Fibroblast of pulmonary artery (primary cell): ENCODE measurements at places on chromosomes 7 and 10.
A peak's percentile ranks its signal among the peaks of the same experiment; 100 is the strongest.

DNA sequence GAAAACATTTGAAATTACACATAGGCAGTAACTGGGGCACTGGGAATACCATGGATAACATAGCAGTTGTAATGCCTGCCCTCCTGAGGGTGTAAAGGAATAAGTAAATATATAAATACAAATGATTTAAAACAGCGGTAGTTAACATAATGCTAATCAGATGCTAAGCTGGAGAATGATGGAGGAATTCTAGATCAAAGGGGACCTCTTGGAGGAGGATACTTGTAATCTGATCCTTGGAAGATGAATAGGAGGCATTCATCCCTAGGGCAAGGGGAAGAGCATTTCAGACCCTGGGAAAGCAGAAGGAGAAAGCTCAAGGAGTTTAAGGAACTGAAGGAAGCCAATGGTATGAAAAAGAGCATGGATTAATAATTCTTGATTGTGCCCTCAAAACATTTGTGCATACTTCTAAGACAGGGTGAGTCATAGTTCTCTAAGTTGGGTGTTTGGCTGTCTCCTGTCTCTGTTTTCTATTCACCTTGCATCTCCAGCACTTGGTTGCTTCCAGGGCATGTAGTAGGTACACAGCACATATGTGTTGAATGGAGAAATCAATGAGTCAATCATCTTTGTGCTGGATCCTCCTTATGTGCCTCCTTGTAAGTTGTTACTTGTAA is 54.8 kb upstream of the PLPP4 start:
- DNase-seq: no peak

DNA sequence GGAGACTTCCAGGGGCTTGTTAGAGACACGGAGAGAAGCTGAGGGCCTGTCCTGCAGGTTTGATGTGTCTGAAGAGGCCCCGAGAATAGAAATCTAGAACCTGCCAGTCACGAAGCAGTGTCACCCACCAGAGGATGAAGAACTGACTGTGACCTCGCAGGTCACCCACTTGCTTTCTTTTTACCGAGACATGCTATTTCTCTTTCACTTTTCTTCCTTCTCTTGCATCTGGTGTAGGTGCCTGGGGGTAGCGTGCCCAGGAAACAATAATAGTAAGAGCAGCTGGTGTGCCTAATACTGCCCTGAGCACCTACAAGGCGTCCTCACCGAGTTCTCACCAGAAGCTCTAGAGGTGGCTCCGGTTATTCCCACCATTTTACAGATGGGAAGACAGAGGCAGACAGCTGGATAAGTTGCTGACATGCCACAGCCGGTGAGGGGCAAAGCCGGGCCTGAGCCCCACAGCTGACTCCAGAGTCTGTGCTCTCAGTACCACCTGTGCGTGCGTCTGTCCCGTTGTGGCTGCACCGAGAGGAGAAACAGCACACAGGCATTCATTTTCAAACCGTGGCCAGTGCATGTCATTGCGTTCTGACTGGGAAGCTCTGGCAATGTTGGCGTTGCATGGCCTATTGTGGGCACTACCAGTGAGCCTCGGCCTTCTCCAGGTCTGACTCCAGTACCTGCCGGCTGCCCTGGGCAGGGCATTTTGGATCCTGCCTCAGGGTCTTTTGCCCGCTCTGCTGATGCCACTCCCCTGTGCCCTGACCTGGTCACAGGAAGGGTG is 7.8 kb downstream of the CHST3 start:
- DNase-seq: no peak

DNA sequence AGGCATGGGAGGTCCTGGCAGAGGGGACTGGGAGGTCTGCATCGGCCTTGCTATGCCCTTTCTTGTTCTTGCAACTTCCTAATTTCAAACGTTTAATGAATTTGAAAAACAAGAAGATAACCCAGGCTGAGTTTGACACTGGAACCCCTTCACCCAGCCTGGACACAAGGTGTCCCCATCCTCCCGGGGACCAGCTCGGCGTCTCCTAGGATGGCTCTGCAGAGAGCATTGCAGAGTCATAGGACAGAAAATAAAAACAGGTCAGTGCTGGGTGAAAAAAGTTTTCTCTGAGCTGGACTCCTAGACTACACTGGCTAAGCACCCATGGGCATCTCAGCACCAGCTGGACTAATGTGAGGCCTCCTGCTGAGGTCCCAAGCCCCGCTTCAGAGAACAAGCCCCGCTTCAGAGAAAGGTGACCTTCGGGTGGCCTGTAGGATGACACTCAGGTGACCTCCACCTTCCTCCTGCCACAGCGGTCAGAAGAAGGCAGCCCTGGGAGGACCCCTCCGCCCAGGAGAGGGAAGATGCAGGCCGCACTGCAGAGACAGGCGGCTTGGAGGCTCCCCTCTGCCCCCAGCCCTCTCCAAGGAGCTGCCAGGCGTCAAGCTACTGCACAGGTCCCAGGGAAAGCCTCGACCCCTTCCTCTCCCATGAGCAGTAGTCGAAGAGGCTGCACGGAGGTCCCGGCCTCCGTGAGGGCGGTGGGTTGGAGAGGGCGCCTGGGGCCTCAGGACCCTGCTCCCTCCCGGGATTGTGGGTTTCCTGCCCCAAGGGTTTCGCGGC is 9.3 kb upstream of the UNCX start:
- no peak for DNase-seq

- DNase-seq: peak; percentile 20
Measured at GRCh38 chr7:28840592-28840995, 117.5 kb downstream of the TRIL start.

- DNase-seq: no peak
Measured at GRCh38 chr10:98980353-98980752, 255.3 kb downstream of the HPSE2 start.

DNA sequence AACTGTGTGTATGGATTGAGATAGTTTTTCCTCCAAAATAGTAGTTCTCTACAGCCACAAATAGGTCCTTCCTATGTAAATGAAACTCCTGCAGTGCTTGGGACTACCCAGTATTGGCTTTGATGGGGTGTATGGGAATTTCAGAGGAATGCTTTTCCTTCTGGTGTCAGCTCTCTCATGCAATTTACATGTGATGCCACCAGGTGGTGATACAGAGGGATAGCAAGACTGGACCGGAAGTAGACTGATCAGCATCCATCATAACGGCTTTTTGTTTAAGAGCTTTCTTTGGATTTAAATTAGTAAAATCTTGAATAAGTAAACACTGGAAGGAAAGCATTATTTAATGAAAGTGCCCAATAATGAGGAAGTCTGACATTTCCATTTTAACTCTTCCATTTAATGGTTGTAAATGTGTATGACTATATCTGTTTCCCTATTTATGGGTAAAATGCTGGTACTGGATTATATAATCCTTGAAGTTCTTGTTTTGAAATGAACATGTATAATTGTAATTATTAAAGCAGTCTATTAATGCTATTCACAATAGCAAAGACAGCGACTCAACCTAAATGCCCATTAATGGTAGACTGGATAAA is 22.7 kb downstream of the DYNC1I1 start:
- peak; percentile 44 for DNase-seq

DNA sequence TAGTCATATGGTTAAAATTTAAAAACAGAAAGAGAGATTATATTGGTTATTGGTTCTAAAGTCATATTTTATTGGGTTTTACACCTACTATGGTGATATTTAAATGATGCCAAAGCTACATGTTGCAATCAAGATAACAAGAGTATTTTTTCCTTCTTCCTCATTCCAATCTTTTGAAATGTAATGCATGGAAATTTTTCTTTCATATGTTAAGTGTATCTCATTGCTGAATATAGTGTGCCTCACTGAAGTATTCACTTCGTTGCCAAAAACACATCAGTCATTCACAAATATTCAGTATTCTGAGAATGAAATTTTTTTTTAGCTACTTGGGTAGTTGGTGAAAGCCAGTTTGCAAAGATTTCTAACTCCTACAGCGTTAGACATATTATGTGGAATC is 19.5 kb downstream of the HDAC9 start:
- DNase-seq: peak; percentile 70

DNA sequence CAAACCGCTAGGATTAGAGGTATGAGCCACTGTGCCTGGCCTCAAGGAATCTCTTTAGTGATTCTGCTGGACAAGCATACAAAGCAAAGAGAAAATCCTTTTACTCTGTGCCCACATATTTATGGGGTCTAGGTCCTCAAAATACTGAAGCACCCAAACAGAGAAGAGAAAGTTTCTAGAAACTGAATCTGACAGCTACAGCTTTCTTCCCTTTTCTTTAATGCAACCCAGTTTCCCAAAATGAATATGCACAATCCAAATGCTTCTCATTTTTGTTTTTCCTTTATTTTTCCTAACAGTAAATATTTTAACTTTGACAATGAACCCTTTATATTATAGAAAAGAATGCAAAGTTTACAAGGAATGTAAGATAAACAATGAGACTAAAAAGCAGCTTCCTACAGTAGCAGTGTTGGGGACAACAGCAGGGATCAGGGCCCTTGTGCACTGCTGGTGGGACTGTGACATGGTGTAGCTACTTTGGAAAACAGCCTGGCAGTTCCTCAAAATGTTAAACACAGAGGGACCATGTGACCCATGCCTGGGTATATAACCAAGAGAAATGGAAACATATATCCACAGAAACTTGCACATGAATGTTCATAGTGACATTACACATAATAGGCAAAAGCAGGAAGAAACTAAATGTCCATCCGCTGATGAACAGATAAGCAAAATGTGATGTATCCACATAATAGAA is 325.2 kb downstream of the PRPF18 start:
- no peak for DNase-seq

DNA sequence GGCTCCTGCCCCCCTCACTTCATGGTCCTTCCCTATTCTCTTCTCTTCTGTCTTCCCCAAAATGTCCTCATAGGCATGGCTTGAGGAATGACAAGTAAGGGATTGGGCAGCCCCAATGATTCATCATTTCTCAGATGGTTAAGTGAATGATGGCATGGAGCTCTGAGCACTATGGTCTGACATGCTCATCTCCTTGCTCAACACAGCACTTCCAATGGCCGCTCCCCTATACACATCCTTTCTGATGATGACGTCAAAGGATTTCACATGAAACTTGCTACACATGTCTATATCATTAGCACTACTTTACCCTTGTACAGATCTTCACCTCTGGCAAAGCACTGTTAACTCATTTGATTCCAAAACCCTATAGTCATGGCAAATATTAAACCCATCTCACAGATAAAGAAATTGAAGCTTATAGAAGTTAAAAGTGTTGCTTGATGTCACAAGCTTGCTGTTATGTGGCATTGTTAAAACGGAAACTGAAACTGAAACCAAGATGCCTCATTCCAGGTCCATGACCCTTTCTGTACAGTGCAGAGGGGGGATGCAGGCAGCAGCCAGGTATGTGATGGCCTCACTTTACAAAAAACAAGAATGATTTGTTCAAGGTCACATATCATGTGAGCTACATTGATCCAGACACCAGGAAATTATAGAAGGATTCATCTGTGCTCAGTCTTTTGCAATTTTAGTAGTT is 90.0 kb upstream of the PLXNA4 start:
- DNase-seq: no peak

DNA sequence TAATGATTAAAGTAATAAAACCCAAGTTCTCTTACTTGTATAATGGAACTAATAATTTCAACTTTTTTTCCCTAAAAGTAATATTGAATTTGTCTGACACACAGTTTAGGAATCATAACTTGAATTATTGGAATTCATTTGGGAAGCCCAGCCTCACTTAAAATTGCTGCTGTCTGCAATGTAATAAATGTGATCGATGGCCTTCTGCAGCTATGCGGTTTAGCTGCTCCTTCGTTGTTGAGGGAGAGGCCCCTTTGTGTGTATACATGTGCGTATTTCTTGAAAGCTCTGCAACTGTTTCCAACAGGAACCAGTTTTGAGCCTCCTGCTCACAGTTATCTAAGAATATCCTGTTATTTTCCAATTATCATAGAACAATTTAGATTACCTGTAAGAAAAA is 152.5 kb downstream of the AKR1D1 start:
- DNase-seq: no peak

DNA sequence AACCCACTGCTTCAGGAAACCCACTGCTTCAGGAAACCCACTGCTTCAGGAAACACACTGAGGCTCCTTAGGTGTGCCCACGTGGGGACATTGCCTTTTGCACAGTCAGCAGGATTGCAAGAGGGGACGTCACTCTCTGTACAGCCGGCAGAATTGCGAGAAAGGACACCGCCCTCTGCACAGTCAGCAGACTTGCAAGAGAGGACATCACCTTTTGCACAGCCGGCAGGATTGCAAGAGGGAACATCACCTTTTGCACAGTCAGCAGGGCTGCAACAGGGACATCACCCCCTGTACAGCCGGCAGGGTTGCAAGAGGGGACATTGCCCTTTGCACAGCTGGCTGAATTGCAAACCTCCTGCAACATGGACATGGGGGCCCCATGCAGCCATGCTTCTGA is 407.6 kb downstream of the GLRX3 start:
- DNase-seq: no peak

DNA sequence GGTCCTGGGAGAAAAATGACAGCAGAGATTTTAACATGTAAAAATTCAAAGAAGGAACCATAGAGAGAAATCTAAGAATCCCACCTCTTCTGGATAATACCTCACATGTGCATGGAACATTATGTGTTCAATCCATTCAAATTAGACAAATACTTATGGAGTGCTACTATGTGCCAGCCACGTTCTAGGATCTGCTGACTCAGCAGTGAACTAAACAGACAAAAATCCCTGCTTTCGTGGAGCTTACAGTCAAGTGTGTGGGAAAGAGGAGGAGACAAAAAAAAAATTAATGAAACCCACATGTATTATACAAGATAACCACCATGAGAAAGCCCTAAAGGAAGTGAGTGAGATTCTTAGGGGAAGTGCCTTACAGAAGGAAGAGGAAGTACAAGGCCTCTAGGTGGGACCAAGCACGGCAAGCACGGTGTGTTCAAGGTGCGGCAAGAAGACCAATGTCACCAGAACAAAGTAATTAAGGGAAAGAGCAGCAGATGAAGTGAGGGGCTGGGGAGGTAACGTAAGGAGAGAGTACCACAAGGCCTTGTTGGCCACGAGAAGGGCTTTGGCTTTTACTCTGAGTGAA is 71.0 kb downstream of the SLC25A13 start:
- no peak for DNase-seq

- DNase-seq: no peak
Measured at GRCh38 chr10:131187274-131187673, 124.2 kb downstream of the TCERG1L start.

- no peak for DNase-seq
Measured at GRCh38 chr7:145655666-145656065, 460.9 kb upstream of the CNTNAP2 start.

DNA sequence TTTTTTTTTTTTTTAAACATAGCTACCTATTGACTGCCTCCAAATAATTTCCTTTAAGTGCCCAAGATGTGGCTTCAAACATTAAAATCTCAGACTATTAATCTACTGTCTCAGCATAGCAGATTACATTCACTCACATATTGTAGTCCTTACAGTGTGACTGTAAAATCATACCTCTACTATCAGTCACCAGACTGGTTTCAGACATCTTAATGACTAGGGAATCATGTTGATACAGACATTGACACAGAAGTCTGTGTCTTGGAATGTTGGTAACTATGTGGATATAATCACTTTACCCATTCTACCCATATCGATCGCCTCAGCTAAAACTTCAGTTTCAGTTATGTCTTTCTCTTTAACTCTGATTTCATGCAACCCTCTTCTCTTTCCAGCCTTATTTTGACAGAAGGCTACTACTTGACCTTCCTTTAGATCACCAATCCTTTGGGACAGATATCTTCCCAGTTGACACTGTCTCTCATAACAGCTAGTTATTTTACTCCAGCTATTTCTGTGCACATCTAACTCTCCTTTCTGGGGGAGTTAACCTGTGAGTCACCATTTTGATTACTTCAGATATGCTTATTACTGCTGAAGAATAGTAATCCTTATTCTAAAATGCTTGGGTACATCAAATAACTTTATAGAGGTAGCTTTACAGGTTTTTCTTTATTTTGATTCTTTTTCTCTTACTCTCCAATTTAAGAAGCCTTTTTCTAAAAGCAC is 7.0 kb downstream of the TNKS2 start:
- DNase-seq: peak; percentile 18
